ENCODE measurements at places on chromosomes 12 and 14.
A peak's percentile ranks its signal among the peaks of the same experiment; 100 is the strongest.

DNA sequence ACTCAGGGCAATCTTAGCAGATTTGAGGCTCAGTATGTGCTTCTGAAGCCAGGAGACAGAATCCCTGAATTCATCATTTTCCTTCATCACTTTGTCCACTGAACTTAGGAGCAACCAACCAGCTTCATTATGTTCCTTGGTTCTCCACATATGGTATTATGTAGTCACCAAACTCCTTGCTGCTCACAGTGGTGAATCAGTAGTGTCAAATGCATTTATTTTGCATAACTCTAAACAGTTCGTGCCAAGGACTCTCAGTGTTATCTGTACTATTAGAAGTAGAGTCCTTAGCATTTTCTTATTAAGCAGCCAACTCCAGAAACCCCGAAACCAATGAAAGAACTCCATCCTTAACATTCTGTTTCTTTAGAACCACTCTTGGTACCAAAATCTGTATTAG lies 466.9 kb upstream of the RGS6 start:
- DNase-seq: no peak

DNA sequence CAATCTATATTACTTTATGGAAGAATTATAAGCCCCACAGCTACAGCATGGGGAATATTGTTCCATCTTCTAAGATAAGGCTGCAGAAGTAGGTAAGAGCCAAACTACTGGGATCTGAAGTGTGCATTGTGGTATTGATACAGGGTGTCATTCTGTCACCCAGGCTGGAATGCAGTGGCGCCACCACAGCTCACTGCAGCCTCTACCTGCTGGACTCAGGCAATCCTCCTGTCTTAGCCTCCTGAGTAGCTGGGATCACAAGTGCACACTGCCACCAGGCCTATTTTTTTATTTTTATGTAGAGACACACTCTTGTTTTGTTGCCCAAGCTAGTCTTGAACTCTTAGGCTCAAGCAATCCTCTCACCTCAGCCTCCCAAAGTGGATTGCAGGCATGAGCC lies 21.3 kb upstream of the DIP2B start:
- no peak for DNase-seq

GRCh38 chr12:40175489-40175888 lies 49.3 kb upstream of the LRRK2 start:
- no peak for DNase-seq

DNA sequence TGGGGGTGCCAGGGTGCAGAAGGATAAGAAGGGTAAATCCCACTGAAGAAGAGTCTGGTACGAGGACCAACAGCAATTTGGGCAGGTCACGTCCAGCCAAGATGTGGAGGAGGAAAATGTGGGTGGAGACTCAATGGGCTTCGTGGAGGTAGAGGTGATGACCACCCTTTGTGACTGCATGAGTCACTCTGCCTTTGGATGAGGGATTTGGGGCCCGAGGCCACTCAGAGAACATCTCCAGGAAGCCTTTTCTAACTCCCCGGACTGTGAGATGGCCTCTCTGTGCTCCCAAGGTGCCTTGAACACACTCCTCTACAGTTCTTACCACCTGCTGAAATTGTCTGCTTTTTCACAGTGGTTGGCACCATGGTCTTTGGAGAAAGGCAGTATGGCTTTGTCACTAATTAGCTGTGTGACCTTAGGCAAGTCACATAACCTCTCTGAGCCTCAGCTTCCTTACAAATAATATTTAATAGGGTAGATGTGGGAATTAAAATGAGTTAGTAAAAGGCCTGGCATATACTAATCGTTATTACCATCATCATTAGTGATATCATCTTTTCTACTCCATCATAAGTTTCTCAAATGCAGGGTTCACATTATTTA lies 67.0 kb upstream of the ARHGAP5 start:
- no peak for DNase-seq

GRCh38 chr12:79706156-79706555 lies 15.4 kb upstream of the PAWR start:
- DNase-seq: no peak

DNA sequence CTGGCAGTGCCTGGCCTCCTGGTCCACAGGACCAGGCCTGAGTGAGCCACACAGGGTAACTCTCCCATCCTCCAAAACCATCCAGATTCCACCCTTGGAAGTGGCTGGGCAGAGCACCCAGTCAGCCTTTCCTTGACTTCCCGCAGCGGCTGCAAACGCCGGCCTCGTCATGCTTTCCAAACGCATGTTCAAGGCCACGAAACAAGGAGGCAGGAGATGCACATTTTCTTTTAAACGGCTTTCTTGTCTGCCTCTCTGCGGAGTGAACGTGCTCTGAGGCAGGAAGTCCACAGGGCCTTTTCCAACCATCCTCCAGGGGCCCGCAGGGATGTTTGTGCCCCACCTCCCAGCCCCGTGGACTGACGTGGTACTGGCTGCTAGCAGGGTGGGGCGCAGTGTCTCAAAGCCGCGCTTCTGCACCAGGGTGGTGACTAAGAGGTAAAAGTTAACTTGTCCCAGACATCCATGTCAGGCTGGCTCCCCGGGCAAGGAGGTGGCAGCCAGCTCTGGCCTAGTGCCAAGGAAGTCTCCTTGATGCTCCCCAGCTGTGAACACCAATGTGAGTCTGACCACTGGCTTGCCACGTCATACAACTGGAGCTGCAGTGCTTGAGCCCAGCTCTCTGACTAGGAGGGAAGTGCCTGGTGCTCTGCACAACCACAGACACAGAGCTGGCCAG lies 45.0 kb downstream of the KCNA5 start:
- DNase-seq: no peak

GRCh38 chr12:7374423-7375144 lies 69.4 kb downstream of the CD163L1 start:
- DNase-seq: peak; percentile 18

GRCh38 chr12:116803013-116803736 lies 65.1 kb downstream of the RNFT2 start:
- DNase-seq: no peak

DNA sequence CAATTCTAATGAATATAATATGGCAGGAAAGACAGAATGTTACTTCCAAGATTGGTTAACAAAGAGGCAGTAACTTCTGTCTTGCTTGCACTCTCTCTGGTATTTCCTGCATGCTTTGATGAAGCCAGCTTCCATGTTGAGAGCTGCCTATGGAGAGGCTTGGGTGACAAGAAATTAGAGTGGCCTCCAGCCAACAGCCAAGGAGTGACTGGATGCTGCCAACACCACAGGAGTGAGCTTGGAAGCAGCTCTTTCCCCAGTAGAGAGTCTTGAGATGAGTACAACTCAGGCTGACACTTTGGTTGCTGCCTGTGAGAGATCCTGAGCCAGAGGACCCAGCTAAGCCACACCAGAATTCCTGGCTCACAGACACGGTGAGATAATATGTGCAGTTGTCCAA lies 183.1 kb downstream of the RMST start:
- no peak for DNase-seq

- peak; percentile 58 for DNase-seq
Observed at GRCh38 chr14:92531106-92531873, 17.7 kb downstream of the RIN3 start.

- no peak for DNase-seq
Observed at GRCh38 chr14:74190927-74191575, 48.2 kb upstream of the VSX2 start.

- no peak for DNase-seq
Observed at GRCh38 chr14:67199016-67199415, 9.8 kb downstream of the GARIN2 start.

DNA sequence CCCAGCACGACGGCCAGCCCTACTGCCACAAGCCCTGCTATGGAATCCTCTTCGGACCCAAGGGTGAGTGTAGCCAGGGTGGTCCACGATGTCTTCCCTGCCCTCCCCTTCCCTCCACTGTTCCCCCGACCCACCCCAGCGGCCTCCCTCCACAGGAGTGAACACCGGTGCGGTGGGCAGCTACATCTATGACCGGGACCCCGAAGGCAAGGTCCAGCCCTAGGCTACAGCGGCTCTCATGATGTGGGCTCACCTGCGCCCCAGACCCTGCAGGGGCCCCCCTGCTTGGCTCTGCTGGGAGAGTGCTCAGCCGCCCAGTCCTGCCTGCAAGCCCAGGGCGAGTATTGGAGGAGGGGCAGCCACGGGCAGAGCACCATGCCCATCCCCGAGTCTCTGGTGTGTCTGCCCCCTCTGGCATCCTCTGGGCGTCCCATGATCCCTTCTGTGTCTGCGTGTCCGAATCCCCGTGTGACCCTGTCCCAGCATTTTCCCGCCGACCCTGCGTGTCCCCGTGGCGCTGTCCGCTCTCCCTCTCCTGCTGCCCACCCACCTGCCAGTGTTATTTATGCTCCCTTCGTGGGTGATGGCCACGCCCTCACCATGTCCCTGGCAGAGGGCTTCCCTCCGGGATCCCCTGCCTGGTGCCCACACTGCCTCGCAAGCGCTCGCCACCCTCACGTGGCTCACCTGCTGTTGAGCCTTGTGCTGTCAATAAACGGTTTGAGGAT lies 5.0 kb downstream of the CRIP2 start:
- no peak for DNase-seq

- peak; percentile 14 for DNase-seq
Observed at GRCh38 chr12:15701631-15702156, 87.5 kb downstream of the EPS8 start.

- DNase-seq: no peak
Observed at GRCh38 chr12:15931590-15932053, 20.5 kb downstream of the DERA start.

GRCh38 chr14:99041820-99042174 lies 230.2 kb downstream of the BCL11B start:
- DNase-seq: no peak

GRCh38 chr14:65187421-65188049 lies 85.2 kb upstream of the MAX start:
- no peak for DNase-seq

- DNase-seq: peak; percentile 7
Observed at GRCh38 chr12:84911271-84912197, 1.1 kb downstream of the SLC6A15 start.

GRCh38 chr12:84702001-84702400 lies 210.6 kb downstream of the SLC6A15 start:
- peak; percentile 1 for DNase-seq

- peak; percentile 85 for DNase-seq
Observed at GRCh38 chr12:92136965-92137721, 8.5 kb downstream of the BTG1 start.

GRCh38 chr14:99514552-99515300 lies 33.5 kb downstream of the CCNK start:
- no peak for DNase-seq

DNA sequence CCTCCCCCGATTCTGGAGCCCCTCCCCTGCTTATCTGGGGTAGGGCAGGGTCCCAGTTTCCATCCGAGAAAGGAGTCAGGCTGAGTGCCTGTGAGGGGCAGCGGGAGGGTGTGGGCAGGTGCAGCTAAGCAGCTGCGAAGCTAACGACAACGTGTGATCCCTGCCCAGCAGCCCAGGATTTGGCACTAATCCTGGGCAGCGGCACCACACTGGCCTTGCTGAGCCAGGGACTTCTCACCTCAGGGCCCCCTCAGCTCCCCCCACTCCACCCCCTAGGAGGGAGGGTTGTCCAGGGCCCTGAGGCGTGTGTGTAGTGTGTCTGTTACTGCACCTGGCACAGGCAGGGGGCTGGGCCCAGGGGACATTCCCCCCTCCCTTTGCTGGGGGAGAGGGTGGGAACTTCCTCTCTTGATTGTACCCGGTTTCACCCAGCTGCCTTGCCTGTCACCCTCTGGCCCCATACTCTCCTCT lies 1.8 kb downstream of the SMIM41 start:
- no peak for DNase-seq

DNA sequence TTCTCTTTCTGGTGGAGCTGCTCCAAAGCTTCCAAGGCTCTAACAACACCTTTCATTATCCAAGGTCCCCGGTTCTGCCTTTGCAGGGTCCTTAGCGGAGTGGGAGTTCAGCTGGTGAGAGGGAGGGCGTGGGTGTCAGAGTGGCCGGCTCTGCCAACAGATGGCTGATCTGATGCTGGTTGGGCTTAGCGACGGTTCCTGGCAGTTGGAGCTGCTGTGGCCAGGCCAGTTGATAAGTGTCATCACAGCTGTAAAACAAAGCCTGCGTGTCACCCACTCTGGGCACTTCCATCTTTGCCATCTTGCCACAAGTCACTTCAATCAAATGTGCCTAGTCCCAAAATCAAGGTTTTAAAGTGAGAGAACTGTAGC lies 36.3 kb downstream of the RIN3 start:
- DNase-seq: no peak

DNA sequence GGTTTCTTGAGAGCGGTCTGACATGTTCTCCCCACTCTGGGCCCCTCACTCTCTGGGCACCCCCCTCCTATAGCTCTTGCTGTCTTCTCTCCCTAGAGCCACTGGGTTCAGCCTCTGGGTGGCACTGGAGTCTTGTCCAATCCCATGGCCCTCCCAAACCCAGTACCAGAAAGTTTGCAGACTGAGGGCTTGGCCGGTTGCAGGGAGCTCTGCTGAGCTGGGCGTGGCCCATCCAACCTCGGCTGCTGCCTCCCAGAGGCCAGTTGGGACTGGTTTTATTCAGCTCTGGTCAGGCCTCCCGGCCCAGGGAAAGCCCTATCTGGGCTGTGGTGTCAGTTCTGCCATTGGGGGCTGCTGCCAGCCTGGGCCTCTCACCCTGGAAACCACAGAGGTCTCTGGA lies 37.9 kb downstream of the ISCA2 start:
- DNase-seq: no peak

- DNase-seq: no peak
Observed at GRCh38 chr12:13538136-13538535, 341.6 kb downstream of the EMP1 start.

All from activated CD4-positive, alpha-beta T cell treated with anti-CD3 and anti-CD28 coated beads, Interleukin-2, amount 50 U/mL, for 16 hours (primary cell).